ENCODE measurements at places on chromosomes 1 and 21.

- DNase-seq = peak; percentile 2
These were observed 344.6 kb downstream of the RYR2 start for GRCh38 chr1:237386362-237387143.

GRCh38 chr1:236862615-236863211 lies 67.6 kb downstream of the MTR start:
- no peak for DNase-seq

DNA sequence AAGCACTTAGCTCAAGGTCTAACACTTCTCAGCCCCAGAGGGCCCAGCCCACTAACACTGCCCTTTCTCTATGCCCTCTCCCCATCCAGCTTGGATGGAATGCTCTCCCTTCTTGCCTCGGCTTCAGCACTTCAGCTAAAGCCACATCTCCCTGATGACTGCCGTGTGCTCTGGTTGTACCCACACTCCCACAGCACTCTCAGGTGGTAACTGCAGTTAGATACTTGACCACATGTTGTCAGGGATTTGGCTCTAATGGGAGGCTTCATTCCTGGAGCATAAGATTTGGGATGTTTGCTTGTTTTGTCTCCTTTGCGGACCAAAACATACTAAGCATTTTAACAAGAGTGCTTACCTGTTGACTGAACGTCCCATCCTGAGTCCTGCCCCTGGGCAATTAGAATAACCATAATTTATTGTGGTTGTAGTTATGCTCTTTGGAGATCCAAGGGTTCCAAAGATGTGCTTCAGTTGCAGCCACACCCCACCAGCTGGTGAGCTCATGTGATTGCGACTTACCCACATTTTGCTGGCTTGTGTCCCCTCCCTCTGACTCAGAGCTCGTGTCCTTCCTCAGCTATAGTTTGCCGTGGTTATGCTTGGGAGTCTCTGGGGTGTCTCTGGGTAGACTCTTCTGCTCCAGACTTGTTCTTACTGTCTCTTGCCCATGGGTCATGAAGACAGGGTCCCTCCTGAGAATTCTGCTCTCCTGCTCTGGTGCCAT lies 7.7 kb upstream of the SLC26A9 start:
- DNase-seq = peak; percentile 94

GRCh38 chr1:193275773-193276172 lies 89.4 kb upstream of the B3GALT2 start:
- no peak for DNase-seq

DNA sequence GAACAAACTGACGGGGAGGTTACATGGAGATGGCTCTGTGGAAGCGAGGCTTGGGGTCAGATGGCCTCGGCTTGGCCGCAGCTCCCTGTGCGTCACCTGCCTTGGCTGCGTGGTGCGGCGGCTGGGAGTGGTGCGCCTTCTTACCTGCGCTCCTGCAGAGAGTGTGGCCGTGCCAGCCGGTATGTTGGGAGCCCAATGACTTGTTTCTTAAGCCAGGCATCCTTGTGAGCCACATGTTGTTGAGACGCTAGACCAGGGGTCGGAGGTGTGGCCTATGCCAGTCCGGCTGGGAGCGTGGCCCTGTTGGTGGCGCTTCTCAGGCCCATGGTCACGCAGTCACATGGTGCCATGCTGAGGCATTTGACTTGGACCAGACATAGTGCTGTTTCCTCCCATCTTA lies 10.5 kb downstream of the SLX9 start:
- DNase-seq = no peak

DNA sequence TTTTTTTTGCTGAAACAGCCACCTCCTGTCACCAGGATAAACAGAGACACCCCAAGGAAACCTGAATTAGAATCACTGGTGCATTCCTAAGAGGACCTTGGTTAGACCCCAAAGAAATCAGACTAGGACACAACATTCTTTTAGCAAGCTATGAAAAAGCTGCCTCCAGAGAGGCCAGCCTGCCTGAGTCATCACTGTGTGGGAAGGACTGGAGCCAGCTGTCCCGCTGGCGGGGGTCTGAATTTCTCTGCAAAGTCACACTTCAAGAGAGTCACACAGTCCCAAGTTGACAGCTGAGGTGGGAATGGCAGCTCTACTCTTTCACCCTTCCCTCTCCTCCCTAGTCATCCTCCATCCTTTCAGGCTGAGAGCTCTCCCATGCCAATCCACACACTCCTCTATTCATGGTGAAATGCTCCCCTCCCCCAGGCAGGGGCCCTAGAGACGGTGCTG lies 405.0 kb upstream of the POU3F1 start:
- DNase-seq = no peak

DNA sequence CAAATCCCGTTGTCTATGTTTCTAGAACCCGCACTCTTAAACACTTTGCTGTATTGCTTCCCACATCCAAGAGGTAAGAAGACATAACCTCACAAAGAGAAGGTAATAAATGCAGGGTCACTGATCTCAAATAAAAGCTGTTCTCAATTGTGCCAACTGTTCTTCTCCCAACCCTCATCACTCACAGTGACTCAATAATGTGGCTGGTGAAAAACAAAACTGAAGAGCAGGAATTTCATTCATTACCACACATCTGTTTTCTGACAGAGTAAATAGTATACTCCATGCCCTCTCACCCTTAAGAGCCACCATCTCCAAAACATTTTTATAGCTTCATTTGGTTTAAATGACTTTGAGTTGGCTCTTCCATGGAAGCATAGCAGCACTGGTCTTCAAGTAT lies 6.2 kb upstream of the ERICH3 start:
- DNase-seq = peak; percentile 94

DNA sequence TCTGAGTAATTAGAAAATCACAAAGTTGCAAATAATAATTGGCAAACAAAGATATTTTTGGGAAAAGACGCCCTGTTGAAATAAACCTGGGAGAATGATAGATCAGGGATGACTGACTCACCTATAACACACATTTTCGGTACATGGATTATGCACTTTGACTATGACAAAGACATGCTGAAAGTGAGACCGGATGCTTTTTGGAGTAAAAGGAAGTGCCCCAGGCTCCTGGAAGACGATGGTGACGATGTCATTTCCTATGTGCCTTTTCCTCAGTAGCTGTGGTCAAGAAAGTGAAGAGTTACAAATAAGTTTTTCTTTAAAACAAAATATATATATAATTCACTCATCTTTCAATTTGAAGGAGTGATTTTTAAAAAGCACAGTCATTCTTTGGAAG lies 158.7 kb downstream of the SIPA1L2 start:
- DNase-seq = no peak

- no peak for DNase-seq
These were observed 324.6 kb downstream of the CAMTA1 start for GRCh38 chr1:7109901-7110300.

GRCh38 chr1:158809862-158810261 lies 21.3 kb upstream of the MNDA start:
- no peak for DNase-seq

DNA sequence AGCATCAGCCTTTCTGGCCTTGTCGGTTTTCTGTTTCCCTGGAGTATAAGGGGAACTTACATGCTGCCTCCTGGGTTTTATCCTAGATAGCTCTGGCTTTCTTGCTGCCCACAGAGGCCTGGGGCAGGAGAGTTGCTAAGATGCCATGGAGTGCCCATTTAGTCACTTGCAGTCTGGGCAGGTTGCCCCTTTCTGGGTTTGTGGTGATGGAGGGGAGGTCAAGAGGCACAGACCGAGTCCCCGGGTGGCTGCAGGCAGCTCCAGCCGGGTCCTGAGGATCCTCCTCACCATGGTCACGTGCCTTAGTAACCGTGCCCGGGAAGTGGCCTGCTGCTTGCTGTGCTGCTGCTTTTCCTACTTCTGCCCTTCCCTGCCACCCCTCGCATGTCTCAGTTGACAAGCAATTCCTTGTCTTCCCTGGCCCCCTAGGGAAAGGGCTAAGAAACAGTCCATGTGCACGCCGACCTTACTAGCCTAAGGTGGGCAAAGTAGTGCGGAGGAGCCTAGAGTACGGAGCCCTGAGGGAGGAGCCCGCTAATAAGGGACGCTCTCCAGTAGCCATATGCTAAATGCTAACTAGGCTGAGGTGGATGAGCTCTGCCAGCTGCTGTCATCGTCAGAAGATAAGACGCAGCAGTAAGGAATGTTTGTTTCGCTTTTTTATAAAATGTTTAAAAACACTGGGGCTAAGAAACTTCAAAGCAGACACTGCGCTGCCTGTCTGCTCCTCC lies 34.8 kb downstream of the CLCA1 start:
- peak; percentile 45 for DNase-seq

- DNase-seq = no peak
These were observed 28.9 kb upstream of the APP start for GRCh38 chr21:26199456-26199855.

DNA sequence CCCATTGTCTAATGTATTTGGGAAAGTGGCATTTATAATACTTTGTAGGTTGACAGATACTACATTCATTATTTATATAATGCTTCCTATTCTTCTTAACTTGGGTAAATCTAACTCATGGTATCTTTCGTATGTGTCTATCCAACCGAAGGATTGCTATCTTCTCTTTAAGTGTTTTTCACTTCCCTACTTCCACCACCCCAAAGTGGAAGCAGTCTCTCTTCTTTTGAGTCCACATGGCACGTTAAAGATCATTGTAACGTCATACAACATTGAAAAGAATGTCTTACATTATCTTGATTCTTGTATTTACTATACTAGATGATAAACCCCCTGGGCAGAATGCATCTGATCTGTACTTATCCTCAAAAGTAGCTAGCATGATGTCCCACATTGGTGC lies 21.2 kb downstream of the ATP1A1 start:
- DNase-seq = no peak

GRCh38 chr1:240258910-240259309 lies 167.2 kb downstream of the FMN2 start:
- DNase-seq = no peak

GRCh38 chr21:35984654-35985361 lies 75.5 kb downstream of the SETD4 start:
- DNase-seq = peak; percentile 22

DNA sequence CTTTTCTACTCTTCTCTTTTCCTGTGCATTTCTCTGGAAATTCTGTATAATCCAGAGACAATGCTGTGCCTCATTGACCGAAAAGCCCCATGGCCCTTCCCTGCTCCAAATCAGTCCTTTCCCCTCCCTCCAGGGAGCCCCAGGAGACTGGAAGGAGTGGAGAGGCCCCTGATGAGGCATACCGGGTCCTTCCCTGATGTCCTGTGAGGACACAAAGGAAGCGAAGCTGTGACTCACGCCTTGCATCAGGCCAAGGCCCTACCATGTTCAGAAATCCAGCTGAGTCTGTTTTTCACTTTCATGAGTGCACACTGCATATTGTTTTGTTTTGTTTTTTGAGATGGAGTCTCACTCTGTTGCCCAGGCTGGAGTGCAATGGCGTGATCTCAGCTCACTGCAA lies 38.7 kb upstream of the BECN2 start:
- DNase-seq = no peak

- DNase-seq = peak; percentile 21
These were observed 632 bp downstream of the PEX19 start for GRCh38 chr1:160284220-160284781.

GRCh38 chr1:225435487-225435886 lies 7.6 kb upstream of the LBR start:
- no peak for DNase-seq

GRCh38 chr21:35206141-35207125 lies 157.3 kb upstream of the RUNX1 start:
- no peak for DNase-seq

GRCh38 chr1:179817056-179817455 lies 60.5 kb downstream of the TOR1AIP2 start:
- DNase-seq = no peak

DNA sequence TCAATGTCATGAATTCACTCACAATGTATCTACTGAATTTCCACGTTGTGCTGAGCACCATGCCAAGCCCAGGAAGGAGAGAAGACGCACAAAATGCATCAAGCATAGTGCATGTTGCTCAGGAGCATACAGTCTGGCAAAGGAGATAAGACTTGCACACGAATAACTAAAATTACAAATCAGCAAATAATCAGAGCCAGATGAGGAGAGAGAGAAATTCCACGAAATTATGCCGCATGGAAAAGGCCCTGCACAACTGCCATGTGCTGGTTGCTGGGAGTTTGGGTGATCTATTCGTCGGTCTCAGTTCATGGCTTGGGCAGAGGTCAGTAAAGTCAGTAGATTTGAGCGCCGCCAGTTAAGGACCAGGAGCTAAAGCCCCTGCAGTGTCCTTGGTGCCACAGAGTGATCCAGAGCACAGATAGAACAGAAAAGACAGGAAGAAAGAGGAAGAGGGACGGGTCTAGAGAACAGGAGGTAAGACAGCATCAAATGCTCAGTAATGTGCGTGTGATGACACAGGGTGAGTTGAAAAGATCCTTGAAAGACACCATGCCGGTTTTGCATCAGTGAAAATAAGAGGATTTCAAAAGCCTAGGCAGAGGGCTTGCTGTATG lies 55.1 kb upstream of the ZNF281 start:
- DNase-seq = no peak

DNA sequence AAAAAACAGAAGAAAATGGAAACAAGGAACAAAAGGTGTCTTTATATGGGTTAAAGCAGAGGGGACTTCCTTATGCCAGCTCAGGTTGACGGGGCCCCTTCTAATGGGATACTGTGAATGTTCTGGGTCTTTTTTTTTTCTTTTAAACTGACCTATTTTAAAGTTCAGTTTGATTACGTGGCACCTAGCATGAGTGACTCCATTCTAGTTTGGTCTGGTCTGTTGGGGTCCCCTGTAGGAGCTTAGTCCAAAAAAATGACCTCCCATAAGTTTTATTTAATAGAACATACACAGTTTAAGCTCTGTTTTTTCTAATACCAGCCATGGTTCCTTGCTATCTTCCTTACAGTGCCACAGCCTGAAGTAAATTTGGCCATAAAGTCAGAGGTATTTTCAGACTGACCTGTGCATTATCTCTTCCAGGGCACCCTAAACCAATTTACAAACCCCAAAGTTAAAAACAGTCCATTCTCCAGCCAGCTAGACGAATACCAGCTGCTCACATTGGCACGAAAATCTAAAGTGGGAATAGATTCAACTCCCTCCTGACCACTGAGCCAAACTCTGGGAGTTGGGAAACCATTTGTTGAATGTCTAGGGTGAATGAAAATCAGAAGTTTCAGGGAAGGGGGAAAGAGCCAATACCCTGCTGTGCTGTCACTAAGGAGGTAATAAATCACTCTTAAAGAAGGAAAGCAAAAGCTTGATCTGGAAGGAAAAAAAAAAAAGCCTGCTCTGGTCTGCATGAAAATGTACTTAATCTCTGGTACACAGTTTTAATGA lies 42.4 kb downstream of the AKNAD1 start:
- DNase-seq = no peak

DNA sequence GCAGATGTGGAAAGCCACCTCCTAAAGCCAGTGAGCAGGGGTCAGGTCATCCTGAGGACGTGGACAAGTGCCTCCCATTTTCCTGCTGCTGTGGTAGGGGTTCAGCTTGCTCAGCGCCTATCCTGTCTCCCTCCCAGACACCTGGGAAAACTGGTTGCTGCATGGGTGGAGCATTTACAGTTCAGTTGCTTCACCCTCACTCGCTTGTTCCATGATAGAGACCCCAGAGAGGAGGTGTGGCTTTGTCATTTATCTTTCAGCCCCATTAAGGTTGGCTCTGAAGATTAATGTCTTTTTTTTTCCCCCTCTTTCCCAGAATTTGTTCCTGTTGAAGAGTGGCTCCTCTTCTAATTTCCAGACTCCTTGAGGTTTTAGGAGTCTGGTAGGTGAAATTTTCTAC lies 9.2 kb downstream of the VANGL1 start:
- peak; percentile 35 for DNase-seq

All from DMS79 treated with DMSO at 0.1 percent for 48 hours (cell line).